ENCODE measurements at places on chromosomes 13 and 19.
A peak's percentile ranks its signal among the peaks of the same experiment; 100 is the strongest.

GRCh38 chr19:35783469-35784434 lies 8.4 kb downstream of the ARHGAP33 start:
- DNase-seq: no peak

DNA sequence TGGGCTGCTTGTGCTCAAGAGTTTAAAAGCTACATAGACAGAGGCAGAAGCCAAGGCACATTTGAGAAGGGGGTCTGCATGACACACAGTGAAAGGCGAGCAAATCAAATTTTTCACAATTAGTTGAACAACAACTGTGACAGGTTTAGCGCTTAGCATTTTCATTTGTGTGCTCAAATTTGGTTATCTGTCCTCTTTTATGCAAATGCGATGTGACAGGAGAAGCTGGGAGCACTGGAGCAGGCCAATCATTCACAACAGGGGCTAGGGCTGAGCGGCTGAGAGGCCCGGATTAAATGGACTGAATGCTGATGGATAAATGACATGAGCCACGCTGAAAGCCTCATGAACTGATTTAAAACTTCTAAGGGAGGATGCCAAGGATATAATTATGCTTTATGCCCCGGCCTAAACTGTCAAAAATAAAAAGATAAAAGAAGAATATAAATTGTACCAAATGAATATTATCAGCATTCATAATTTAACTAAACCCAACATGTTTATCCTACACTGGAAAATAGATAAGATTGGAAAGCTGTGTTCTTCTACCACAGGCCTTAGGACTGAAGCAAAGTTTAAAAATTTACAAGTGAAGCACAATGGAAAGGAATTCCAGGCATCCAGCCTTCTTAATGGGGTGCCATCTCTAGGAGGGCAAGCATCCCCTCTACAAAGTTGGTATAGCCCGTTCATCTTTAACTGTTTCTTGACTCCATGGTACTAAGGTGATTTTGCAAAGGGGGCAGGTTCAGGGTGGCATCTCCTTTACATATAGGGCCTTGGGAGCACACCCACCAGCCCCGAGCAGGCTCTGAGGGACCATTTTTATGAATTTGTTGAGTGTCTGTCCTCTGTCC lies 117.9 kb downstream of the RBM26 start:
- no peak for DNase-seq

DNA sequence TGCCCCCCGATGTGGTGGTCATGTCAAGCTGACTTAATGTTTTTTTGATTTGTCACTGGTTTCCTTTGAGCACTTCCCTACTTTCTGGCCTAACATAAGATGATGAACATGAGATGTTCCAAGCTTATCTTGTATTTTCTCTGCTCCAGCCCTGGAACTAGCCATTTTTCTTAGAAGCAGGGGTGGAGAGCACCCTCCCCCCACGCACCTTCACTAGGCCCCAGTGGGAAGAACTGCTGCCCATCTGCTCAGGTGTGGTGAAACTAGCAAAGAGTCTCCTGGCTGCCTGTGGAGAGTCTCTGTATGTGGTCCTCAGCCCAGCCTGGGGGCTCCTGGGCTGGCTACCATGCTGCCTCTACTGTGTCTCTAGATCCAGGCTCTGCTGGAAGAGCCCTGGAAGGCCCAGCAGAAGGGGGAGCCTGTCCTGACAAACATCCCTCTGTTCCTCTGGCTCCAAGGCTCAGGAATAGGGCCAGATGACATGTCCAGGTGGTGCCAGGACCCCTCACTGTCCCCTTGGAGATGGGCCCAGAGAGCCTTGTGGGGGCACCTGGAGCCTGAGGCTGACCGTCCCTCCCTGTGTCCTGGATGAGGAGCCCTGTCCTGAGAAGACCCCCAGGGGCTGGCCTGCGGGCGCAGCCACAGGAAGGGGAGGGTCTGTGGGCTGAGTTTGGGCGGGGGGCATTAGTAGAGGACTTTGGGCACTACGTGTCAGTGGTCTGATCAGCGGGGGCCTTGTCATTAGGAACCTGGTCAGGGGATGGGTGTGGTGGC lies 4.8 kb upstream of the ZNF14 start:
- no peak for DNase-seq

GRCh38 chr19:14505488-14506239 lies 9.7 kb upstream of the GIPC1 start:
- no peak for DNase-seq

DNA sequence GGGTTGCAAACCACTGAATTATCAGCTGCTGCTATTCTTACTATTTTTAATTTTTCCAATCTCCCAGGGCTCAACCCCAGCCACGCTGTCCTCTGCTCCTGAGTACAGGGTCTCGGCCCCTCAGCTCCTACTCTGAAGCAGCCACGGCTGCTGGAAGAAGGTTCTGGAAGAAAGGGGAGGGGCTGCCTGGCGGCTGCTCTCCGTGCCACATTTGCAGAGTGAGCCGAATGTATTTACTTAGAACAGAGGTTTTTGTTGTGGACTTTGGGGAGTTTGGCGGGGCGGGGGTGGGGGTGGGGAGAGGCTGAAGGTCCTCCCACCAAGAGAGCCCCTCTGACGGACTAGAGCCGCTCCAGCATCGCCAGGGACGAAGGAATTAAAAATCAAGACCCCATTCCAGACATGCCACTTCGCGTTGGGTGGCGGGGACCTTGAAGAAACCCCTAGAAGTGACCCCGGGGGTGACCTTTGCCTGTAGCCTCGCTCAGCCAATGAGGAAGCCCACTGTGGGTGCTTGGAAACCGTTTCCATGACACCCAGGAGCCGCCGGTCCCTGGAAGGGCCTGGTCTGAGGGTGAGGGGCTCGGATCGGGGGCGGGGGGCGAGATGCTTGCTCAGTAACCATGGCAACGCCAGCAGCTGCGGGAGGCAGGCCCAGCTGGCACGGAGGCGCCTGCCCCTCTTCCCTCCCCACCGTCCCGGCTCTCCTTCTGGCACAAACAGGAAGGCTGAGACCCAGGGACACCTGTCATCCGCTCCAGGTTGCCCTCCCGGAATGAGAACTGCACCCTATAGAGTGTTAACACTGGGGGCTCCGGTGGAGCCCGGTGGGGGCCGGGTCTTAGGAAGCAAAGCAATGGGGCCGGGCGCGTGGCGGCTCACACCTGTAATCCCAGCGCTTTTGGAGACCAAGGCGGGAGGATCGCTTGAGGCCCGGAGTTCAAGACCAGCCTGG lies 54.2 kb upstream of the PTPRS start:
- no peak for DNase-seq

GRCh38 chr13:77514336-77514726 lies 21.2 kb upstream of the SCEL start:
- no peak for DNase-seq

- DNase-seq: no peak
Observed at GRCh38 chr13:60924856-60925255, 490.8 kb downstream of the PCDH20 start.

GRCh38 chr13:25585000-25585399 lies 213.2 kb downstream of the ATP8A2 start:
- DNase-seq: no peak

DNA sequence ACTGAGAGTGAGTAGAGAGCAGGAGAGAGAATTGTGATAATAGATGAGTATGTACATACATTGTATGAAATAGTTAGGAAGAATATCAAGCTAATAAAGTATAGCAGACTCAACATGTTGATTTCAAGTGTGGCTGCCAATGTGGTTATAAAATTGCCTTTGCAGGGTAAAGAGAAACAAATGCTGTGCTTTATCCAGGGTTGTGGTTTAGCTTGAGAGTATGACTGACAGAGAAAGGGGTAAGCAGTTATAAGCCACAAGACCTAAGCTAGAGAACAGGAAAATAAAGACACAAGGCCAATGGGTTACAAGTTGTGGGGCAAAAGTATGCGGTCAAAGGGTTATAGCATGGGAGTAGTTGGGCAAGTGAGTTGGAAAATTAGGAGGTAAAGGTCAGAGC lies 1217.5 kb downstream of the DIAPH3 start:
- DNase-seq: no peak

GRCh38 chr13:23770973-23771372 lies 118.2 kb downstream of the MIPEP start:
- no peak for DNase-seq

DNA sequence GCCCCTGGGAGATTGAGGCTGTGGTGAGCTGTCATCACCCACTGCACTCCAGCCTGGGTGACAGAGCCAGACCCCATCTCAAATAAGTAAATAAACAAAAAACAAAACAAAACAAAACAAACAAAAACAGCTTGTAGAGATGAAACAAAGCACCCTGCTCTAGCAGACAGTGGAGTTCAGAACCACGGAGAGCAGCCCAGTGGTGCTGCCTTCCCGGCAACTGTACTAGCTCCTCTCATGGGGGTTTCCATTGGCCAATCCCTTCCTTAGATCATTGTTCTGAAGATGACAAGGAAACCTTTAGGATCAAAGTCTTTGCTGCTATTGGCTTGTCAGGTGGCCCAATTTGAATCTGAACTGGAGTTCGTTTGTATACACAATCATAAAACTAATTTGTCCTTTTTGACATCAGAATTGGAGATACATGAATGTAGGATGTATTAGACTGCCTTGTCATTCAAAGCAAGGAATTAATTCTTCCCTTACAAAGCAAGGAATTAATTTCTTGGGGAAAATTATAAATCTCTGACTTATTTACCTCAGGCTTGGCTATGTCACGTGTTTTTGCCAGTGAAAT lies 19.7 kb upstream of the SYCN start:
- DNase-seq: no peak

GRCh38 chr13:109785141-109785891 lies 1.1 kb downstream of the IRS2 start:
- no peak for DNase-seq

DNA sequence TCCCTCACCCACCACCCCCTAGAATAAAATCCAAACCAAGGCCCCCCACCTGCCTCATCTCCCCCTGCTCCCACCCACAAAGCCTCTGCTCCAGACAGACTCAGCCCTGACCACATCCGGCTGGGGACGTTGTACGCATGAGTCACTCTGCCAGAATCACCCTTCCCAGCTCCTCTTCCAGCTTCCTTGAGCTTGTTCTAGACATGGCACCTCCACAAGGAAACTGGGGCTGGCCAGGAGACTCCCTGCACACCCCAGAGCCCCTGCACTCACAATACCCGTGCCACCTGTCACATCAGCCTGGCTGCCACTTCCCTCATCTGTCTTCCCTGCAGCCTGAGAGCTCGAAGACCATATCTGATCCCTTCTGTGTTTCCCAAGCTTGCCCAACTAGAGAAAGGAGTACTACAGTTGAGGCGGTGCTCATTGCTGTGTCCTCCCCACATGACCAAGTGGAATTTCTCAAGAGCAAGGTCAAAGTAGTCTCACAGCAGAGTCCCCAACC lies 9.7 kb downstream of the DEDD2 start:
- DNase-seq: no peak

- peak; percentile 93 for DNase-seq
Observed at GRCh38 chr19:49866933-49867782, at the start of gene PNKP. PNKP (minus strand) TSS chr19:49867576; CDS start chr19:49867204, 372 bp downstream.

DNA sequence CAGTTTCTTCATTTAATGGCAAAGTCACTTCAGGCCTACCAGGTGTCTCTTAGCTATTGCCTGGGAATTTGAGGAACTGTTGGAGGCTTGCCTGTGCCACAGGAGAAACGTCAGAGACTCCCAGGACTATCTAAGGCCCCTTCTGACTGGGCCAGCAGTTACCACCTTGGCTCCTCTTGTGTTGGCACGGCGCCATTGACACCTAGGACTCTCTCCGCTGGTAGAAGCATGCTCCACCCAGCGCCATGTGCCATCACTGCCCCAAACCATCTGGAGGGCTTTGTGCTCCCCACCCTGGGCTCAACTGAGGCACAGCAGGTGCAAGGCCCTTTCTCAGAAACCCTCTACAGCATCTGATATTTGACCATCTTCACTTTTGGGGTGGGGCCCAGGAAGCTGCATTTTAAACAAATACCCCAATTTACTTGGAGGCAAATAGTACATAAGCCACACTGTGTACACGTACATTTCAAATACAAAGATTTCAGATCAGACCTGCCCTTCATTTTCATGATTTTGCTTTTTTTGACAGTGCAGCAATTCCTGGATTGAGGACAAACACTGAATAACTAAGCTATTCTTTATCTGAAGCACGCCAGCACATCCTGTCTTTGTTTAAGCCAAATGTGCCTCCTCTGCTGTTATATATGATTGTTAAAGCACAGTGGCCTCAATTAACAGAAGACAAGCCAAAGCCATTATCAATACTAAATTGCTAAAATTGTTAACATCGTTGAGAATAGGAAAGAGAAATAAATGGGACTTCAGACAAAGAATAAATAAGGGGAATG lies 59.9 kb upstream of the TPP2 start:
- no peak for DNase-seq

DNA sequence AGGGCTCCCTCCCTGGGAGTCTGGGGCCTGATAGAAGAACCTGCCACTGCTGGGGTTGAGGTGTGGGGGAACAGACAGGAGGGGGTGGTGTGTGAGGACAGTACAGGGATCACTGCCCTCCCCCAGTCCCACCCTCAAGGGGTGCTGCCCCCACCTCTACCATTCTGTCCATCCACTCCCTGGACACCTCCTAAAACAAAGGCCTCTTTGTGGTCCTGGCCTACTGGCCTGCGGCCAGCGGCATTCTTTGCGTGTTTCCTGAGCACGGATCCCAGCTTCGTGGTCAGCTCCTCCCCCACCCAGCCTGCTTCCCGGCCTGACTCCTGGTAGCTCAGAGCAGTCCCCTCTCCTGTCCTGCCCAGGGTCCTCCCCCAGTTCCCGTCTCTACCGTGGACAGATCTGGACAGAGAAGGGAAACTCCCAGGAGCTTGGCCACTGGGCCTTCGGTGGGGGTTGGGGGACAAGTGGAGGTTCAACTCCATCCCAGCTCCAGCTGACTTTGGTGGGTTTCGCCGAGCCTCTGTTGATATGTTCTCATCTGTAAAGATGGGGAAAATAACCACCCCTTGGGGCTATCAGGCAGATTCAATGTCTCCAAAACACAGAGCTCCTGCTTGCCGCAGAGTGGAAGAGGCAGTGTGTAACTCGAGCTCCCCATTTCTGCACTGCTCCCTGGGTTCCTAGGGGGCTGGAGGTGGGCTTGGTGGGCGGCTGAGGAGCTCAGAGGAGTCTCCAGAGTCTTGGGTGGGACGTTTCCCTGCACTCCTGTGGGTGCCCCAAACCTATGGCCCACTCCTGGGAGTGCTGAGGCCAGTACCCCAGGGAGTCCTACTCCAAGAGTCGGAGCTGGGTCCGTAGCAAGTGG lies 48.7 kb downstream of the LYL1 start:
- peak; percentile 26 for DNase-seq

DNA sequence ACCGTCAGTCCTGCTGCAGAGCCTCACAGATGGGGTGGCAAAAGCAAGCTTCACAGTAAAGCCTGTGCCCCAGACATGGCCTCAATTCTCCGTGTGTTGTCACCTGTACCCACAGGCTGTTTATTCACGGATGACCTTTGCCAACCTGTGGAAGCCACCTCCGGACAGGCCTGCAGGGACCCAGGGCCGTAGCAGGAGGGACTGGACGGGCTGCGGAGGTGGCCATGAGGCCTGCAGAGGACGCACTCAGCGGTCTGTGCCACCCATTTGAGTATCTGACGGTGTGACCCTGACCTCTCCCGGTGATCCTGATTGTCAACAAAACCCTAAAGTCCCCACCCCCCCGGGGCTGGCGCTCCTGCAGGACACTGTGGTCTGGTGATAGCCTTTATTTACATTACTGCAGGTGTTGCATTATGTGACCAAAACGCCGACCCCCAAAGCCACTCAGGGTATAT lies 7.8 kb upstream of the KLF16 start:
- DNase-seq: no peak

GRCh38 chr19:43555185-43555770 lies 20.0 kb downstream of the XRCC1 start:
- DNase-seq: peak; percentile 89

- DNase-seq: no peak
Observed at GRCh38 chr13:71659404-71659803, 207.6 kb downstream of the DACH1 start.

- DNase-seq: no peak
Observed at GRCh38 chr19:32874605-32875004, 5.0 kb upstream of the SLC7A9 start.
